Aorta (tissue), 5 donors: ENCODE measurements at places on chromosomes 16 and 17. TPM values are rescaled to one million over a fixed set of nuclear protein-coding genes. Genes with fewer than 3 reads are reported as not detected.

DNA sequence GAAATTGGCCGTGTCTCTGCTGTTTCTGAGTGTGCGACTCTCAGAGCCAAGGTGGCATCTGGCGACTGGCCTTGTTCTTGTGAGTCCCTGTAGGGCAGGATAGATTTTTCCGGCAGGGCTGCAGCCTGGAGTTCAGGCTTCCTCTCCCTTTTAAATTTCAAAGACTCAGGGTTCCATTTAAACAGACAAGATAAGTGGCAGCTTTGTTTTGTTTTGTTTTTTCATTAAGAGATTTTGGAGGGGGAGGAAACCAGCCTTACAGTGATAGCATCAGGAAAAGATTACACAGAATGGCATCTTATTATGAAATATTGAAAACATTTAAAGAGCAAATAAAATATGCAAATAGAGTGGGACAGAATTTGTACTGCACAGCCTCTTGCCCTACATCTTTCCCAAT is 151.3 kb downstream of the RPTOR start:
- DNase-seq: no peak

DNA sequence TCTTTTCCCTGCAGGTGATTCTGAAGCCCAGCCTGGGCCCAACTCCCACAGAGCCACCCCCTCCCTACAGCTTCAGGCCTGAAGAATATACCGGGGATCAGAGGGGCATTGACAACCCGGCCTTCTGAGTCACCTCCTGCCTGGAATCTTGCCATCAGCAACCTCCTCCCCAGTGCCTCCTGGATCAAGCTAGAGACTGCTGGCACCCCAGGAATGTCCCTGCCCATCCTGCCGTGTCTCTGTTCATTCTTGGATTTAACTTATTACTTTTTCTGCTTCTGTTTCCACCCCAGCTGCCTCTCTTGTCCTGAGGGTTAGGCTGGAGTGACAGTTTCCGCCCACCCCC is 4.9 kb downstream of the TMEM92 start:
- DNase-seq: no peak

DNA sequence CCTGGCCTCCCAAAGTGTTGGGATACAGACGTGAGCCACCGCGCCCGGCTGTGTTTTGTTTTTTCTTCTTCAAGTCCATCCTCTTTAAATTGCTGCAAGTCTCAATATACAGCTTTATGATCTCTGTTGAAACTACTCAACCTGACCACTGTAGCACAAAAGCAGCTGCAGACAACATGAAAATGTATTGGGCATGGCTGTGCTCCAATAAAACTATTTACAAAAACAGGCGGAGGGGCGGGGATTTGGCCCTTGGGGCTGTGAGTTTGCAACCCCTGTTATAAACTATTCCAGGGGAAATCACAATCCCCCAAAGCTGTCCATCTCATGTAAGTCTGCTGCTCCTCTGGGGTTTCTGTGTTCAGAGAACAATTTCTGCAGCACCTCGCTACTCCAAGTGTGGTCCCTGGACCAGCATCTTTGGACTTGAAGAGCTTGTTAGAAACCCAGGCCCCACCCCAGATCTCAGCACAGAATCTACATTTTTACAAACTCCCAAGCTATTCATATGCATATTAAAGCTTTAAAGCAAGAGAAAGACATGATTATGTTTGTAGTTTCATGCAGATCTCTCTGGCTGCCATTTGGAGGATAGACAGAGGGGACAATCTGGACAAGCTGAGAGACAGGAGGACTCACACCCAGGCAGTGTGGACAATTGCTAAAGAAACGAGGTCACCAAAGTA is 33.6 kb downstream of the TEKT5 start:
- no peak for DNase-seq

- no peak for DNase-seq
Observed at GRCh38 chr17:29837531-29837930, 92.5 kb downstream of the SSH2 start.

GRCh38 chr16:56960681-56961281 is 969 bp upstream of the CETP start:
- DNase-seq: peak; percentile 41

- no peak for DNase-seq
Observed at GRCh38 chr16:67917852-67918236, 13.8 kb downstream of the CTRL start.

Gene ASGR1
- 5.4 TPM for polyA plus RNA-seq

Gene CACNG1
- polyA plus RNA-seq: 0.38 TPM

Gene SLFN12L
- polyA plus RNA-seq: not detected
